ENCODE measurements at places on chromosomes 16 and 17.

- peak; percentile 32 for DNase-seq
Measured at GRCh38 chr16:610513-611381, 20.0 kb upstream of the WFIKKN1 start.

DNA sequence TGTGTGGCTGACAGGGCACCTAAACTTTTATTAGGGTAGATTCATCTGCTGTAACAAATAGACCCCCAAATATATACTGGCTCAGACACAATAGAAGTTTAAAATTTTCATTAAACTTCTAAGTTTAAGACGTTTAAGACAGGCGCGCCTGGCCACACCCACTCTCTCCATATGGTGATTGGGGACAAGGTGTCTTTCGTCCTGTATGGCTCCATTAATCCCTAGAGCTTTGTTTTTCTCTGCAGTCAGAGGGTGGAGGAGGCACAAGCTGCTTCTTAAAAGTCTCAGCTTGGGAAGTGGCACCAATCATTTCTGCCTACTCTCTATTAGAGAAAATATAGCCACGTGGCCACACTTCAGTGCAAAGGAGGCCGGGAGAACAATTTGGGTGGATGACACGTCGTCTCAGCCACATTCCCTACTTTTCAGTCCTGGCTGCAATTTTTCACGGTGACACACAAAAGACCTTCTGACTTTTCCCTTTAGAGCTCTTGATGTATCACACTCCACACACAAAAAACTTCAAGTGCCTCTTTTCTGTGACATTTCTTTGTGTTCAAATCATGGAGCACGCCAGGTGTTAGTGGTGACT, 125.5 kb upstream of the CACNG3 start:
- DNase-seq = no peak

- DNase-seq = no peak
Measured at GRCh38 chr17:41919840-41920579, 1.3 kb upstream of the ACLY start.

- DNase-seq = no peak
Measured at GRCh38 chr16:72974142-72974769, 73.7 kb downstream of the ZFHX3 start.

GRCh38 chr16:3119701-3120408, 7.5 kb downstream of the ZNF205 start:
- DNase-seq = no peak

DNA sequence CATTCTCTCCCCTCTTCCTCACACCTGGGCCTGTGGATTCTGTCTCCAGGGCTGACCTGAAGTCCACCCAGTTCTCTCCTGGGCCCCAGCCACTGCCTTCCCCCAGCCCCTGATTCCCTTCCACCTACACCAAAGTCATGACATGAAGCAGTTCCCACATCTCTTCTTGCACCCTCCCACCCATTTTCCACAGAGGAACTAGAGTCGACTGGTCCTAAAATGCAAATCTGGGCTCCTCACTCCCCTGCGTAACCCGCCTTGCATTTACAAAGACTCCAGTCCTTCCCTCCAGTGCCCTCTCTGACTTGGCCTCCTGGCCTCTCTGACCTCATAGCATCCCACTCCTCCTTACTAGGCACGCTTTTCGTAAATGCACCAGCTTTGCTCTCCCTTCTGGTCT, 14.8 kb downstream of the COX6A2 start:
- DNase-seq = no peak

DNA sequence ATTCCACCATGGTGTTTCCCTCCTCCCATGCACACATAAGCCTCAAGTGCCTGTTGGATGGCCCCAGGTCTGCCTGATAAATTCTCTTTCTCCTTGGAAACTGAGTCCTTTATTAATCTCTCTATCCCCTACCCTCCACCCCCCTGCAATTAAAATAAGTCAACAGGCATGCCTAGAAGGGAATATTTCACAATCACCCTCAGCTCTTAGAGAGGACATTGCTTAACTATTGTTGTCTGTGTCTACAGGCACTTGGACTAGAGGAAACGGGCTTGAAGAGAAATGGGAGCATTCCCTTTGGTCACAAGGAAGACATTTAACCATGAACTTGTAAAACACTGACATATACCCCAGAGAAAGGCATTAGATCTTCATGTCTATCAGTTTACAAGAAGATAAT, 39.5 kb downstream of the RCVRN start:
- DNase-seq = no peak

GRCh38 chr17:68288804-68289203, 2.1 kb downstream of the SLC16A6 start:
- no peak for DNase-seq

DNA sequence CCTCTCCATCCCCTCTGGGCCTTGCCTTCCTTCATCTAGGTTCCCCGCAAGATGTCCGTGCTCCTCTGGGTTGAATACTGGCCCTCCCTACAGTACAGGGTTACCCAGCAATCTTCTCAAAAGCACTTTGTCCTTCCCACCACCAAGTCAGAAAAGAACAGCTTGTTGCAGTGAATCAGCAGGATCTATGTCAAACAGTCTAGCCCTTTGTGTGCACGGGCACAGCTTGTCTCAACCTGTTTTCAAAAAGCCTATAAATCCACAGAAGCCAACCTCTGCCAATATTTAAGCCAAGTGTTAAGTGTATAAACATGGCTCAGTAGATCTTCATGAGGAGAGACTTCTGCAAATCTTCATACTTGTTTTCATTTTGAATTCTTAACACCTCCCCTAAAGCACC, 25.2 kb downstream of the C17orf67 start:
- DNase-seq = no peak

GRCh38 chr17:76492123-76492988, 8.9 kb downstream of the RHBDF2 start:
- no peak for DNase-seq

DNA sequence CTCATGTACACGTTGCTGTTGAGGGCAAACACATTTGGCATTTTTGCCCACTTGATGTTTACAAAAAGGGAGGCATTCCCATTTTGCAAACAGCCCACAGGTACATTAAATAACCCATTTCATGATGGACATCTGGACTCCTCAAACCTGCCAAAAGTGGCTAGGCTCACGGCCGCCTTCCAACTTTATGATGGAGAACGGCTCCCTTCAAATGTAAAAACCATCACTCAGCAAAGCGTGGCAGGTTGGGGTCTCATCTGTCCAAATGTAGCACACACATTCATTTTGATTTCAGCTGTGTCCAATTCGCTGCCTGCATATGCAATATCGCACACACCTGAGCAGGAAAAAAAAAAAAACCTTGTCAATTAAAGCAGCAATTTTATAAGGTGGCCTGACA, 417.8 kb downstream of the TMEM114 start:
- no peak for DNase-seq

GRCh38 chr17:65772989-65773388, 211.5 kb upstream of the AXIN2 start:
- no peak for DNase-seq

DNA sequence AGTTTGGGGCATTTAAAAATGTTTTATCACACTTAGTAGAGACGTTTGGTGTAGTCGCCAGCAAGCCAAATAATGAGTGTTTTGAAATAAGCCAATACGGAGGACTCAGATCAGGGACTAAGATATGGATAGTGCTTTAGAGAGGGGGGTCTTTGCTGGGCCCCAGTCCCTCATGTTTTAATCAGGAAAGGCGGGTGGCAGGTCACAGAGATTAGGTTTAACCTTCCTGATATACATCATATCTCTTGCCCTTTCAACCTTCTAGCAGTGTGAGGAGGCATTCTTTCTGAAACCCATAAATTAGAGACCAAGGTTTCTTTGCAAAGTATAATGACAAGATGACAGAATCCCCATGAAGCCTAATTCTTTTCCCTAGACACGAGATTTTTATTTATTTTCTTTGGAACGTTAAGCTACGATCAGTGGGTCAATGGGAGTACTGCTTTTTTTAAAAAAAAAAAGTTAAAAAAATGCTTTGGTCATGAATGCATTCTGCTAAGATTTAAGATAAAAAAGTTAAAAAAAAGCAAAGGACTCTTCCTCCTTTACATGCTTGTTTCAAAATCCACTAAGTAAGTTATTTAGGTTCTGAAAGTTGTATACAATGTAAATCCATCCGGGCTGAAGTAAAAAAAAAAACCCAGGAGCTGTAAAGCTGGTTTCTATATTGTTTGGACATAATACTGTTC, 572.1 kb upstream of the SALL1 start:
- no peak for DNase-seq

- no peak for DNase-seq
Measured at GRCh38 chr17:50170662-50171370, 5.0 kb downstream of the SGCA start.

DNA sequence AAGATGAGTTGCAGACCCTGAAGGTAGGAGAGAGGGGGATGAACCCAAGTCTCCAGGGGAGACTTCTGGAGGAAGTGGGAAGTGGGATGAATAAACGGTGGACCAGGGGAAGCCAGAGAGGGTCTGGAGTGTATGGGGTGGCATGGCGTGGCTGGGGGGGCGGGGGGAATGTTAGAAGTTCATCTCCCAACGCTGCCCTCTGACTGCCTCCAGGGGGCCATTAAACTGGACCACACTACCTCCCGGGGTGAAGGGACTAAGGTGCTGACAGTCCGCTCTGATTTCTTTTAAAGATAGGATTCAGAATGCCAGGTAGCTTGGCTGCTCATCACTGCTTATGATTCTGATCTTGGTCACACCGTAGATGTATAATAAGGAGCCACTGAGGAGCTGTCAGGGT, 21.2 kb downstream of the ST3GAL2 start:
- no peak for DNase-seq

- DNase-seq = no peak
Measured at GRCh38 chr17:9332132-9332494, 243.5 kb downstream of the STX8 start.

DNA sequence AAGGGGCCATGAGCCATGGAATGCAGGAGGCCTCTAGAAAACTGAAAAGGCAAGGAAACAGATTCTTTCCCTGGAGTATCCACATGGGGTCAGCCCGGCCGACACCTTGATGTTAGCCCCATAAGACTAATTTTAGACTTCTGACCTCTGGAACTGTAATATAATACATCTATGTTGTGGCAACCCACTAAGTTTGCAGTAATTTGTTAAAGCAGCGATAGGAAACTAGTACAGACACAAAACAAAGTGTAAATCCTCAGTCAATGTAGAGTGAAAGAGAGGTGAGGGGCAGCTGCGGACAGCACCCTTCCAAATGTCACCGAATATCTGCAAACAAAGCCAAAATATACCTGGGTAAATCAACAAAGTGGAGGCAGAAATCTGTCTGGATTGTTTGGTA, 7.2 kb upstream of the SIAH1 start:
- DNase-seq = no peak

DNA sequence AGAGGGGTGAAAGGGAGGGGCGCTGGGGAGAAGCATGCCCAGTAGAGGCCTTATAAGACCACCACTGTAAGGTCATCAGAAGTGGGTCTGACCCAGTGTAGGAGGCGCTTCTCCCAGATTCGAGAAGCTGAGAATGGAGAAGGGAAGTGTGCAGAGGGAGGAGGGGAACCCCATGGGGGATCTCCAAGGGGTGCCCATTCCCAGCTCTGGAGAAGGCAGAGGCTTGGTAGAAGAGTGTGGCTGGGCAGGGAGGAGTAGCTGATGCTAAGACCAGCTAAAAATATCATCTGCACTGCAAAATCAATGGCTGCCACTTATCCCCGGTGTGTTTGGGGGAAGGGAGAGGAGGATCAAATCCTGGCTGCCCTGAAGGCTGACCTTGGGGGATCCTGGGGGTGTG, 7.2 kb downstream of the NGFR start:
- no peak for DNase-seq

- DNase-seq = no peak
Measured at GRCh38 chr16:81158964-81159363, 62.8 kb upstream of the GCSH start.

DNA sequence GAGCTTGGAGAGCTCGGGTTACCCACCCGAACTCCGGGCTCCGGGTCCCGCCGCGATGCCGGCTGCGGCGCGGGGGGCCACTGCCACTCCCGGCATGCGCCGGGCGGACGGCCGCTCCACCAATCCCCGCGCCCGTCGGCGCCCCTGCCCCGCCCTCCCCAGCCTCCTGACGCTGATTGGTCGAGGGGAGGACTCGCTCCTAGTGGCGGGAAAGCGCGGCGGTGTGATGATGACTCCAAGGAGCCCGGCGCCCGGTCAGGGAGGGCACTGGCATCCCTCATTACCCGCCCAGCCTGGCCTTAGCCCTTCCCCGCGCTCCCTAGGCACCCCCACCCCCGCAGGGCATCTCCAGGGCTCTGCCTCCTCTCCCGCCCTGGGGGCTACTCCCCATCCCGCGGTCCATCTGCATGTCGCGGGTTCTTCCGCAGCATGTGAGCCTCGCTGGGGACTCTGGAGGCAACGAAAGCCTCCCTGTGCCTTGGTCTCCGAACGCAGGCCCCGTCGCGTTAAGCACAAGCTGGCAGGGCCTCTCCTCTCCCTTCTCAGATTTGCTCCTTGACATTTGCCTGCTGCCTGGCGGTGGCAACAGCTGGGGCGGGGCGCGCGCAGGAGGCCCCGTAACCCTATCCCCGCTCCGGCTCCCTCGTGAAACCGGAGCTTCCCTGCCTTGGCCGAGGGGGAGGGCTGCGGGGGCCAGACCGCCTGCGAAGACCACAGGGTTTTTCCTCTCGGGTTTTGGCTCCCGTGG, 1.7 kb downstream of the ATP2A1 start:
- DNase-seq = peak; percentile 85

- no peak for DNase-seq
Measured at GRCh38 chr16:72797621-72798020, 250.3 kb downstream of the ZFHX3 start.

DNA sequence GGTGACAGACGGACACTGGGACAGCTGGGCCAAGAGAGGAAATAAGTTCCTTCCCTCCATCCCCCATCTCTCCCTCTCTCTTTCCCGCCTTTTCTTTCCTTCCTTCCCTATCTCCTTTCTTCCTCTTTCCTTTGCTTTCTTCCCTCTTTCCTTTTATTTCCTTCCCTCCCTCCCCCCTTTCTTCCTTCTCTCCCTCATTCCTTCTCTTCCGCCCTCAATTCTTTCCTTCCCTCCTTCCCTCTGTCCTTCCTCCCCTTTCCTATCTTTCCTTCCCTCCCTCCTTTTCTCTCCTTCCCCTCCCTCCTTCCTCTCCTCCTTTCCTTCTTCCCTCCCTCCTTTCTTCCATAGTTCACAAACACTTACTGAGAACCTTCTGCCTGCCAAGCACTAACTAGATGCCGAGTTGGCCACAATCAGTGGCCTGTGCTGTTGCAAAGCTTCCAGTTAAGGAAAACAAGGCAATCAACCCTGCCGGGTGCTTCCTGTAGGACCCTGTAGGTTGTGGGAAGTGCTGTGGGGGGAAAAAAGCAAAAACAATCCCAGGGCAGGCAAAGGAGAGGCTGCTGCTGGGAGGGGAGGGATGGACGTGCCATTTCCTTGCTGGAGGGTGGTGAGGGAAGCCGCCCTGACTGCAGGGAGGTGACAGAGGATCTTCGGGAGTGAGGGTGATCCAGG, 31.7 kb downstream of the ABCC6 start:
- no peak for DNase-seq

GRCh38 chr17:62739645-62740388, 68.3 kb downstream of the MARCHF10 start:
- DNase-seq = no peak

GRCh38 chr17:32503251-32504165, 16.7 kb downstream of the CDK5R1 start:
- no peak for DNase-seq

- DNase-seq = no peak
Measured at GRCh38 chr17:78000341-78000740, 41.8 kb downstream of the TNRC6C start.

- no peak for DNase-seq
Measured at GRCh38 chr16:15517743-15518377, 83.5 kb downstream of the BMERB1 start.

GRCh38 chr16:19005561-19006445, 22.1 kb downstream of the TMC7 start:
- DNase-seq = no peak

- DNase-seq = no peak
Measured at GRCh38 chr16:57473176-57473840, 10.8 kb downstream of the POLR2C start.

Measured in stimulated activated CD4-positive, alpha-beta T cell treated with anti-CD3 and anti-CD28 coated beads, Interleukin-2, amount 100 ng/mL, for 4 hours (primary cell).